ENCODE measurements at places on chromosomes 3 and 15.

GRCh38 chr3:83649692-83650091 is 1309.1 kb upstream of the CADM2 start:
- no peak for DNase-seq

- DNase-seq = no peak
Observed at GRCh38 chr3:105364128-105364527, 2.6 kb upstream of the ALCAM start.

DNA sequence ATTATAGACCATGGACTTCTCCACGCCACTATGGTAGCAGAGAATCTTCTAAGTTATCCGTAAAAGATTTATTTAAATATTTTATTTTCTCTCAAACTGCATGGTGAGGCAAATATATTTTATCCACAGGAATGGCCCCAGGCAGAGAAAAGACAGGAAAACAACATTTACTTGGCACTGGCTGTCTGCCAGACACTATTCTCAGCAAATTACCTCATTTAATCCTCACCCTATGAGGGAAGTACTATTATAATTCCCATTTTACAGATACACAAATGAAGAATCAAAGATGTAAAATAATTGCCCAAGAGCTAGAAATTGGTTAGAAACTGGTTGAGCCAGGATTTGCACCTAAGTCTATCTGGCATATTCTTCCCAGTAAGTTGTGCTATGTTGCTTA is 361.4 kb upstream of the IL12A start:
- DNase-seq = no peak

- no peak for DNase-seq
Observed at GRCh38 chr15:47186075-47186474, 531.2 kb upstream of the SEMA6D start.

All from right forelimb (tissue), 1 donor.